ENCODE measurements at places on chromosomes 13 and 19. TPM values are rescaled to one million over a fixed set of nuclear protein-coding genes. Genes with fewer than 3 reads are reported as not detected.

DNA sequence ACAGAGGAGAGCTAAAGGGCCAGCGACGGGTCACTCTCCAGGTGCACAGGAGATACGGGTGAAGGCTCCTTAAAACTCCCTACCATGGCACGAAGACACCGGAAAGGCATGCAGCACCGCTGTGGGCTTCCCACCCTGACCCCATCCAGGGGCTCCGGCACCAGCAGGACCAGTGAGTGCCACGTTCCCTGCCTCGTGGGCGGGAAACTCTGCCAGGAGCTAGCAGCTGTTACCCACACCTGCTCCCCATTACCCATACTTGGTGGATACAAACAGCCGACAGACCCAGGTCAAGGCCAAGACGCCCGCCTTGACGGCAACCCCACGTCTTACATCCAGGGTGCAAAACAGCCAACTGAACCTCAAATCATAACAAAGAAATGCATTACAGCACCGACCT lies 56.7 kb downstream of the GNG7 start:
- no peak for DNase-seq

DNA sequence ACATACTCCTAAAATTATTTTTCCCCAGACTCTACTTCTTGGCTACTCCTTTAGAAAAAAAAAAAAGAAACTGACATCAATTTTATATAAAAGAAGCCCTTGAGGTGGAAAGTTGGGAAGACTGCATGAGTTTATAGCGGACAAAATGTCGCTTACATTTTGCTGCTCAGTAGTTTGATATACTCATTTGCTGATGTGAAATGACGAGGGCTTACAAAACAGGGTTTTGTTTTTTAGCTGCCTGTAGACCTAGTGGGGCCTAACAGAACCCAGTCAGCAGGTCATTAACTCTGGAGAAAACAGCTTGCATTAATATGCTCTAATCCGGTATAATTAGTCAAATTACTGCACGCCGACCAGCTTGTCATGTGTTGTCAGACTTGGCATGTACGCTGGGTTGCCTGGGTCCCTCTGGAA lies 37.6 kb upstream of the MAB21L1 start:
- DNase-seq = no peak

GRCh38 chr13:47413112-47413511 lies 516.3 kb upstream of the HTR2A start:
- no peak for DNase-seq

DNA sequence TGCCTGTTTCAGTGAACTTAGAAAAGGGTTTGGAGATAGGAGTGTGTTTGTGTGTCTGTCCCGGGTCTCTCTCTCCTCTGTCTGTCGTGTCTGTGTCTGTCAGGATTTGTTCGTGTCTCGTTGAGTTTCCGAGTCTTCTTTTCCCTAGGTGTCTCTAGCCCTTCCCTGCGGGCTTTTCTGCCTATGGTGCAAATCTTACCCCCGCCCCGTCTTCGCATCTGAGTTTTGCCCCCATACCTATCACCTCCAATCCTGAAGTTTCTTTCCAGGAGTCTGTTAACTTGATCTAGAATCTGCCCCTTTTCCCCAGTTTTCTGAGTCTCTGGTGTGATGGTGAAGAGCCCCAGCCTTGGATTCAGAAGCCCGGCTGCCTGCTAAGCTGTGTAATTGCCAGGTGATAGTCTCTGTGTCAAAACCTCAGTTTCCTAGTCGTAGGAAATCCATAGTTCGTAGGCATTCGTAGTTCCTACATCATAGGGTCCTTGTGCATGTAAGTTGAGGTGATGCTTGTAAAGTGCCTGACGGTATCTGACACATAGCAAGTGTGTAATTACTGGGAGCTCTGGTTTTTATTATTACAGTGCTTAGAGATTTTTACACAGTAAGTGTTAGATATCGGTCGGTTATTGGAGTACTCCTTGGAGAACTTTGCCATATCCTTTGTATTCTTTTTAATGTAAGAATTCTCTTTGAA lies 782 bp downstream of the EPN1 start:
- no peak for DNase-seq

DNA sequence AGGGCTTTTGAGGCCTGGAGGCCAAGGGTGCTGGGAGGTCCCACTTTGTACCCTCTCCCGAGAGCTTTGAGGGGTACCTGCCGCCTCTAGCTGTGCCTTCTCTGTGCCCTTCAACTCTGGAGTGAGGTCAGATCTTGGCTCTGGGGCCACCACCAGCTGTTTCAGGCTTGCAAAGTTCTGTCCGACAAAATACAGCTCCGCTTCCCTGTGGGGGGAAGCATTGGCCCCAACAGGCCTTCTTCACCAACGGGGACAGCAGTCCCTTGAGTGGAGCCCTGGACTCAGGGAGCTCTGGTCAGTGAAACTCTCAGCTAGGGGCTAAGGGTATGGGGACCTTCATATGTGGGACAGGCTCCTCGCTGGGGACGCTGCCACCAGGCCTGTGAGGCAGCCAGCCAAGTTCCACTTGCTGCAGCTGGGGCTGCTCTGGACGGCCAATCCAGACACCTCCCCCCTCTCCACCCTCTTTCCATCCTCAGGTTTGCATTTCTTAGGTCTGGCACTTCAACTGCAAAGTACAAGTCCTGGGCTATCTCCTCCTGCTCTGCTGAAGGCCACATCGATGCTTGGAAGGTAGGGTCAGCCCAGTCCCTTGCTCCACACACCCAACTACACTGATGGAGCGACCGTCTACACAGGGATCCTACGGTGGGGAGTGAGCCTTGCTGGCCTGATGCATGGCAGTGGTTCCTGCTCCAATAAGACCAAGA lies 46.8 kb downstream of the C13orf46 start:
- DNase-seq = no peak

DNA sequence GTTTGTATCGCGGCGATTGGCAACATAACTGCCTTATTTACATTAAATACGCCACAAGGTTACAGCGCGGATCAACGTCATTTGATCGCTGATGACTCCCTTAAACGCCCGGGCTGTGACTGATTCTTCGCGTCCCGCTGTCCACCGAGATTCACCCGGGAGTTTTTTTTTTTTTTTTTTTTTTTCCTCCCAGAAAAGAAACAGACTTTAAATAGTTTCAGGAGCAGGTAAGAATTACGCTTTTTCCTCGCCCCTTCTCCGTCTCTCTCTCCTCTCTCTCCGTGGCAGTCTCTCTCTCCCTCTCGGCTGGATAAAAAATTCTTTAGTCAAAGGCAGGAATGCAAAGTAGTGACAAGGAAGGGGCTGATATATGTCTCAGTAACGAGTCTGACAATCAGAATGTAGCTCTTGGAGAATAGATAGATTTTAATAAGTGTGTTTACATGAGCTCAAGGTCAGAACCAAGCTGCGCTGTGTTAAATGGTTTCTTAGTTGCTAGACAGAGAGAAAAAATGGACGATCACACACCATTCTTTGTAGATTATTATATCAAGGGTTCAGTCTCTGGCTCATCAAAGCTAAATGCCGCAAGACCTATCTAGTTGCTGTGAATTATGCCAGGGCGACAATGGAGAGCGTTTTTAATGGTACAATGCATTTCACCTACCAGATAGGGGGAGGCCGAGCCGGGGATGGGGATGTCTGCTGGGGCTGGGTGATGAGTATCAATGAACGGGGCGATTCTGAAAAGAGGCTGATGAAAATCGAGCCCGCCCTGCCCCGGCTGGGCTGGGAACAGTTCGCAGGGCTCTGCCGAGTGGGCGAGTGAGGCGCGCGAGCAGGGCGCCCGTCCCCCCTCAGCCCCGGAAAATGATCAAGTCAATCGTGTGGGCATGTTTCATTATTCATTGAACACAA lies 147.2 kb upstream of the ZNF536 start:
- DNase-seq = peak; percentile 26

DNA sequence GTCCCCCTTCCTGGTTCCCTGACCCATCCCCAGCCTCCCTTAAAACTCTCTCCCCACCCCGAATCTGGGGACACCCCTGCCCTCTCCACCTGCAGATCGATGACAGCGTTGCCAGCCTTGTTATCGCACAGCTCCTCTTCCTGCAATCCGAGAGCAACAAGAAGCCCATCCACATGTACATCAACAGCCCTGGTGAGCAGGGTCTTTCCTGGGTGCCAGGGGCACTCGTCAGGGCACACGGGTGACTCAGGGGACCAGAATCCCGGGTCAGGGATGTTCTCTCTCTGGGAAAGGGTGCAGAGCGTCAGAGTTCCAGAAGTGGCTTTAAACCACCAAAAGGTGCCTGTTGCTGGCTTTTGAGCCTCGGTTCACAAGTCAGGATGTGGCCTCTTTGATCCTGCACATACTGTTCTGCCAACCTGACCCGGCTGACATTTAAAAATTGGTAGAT lies 1.0 kb downstream of the CLPP start:
- no peak for DNase-seq

- no peak for DNase-seq
Measured at GRCh38 chr19:15014579-15014978, 34.7 kb upstream of the CASP14 start.

STK11 gene
- total RNA-seq = 47.8 TPM

- no peak for DNase-seq
Measured at GRCh38 chr13:37954191-37954590, 84.6 kb upstream of the TRPC4 start.

CRX gene
- not detected for total RNA-seq

GRCh38 chr13:112229445-112229844 lies 146.7 kb upstream of the SPACA7 start:
- no peak for DNase-seq

- no peak for DNase-seq
Measured at GRCh38 chr19:22620401-22620800, 13.7 kb upstream of the ZNF492 start.

FCAR gene
- total RNA-seq = not detected

- no peak for DNase-seq
Measured at GRCh38 chr13:33479105-33479504, 193.6 kb upstream of the STARD13 start.

PSG1 gene
- not detected for total RNA-seq

DNA sequence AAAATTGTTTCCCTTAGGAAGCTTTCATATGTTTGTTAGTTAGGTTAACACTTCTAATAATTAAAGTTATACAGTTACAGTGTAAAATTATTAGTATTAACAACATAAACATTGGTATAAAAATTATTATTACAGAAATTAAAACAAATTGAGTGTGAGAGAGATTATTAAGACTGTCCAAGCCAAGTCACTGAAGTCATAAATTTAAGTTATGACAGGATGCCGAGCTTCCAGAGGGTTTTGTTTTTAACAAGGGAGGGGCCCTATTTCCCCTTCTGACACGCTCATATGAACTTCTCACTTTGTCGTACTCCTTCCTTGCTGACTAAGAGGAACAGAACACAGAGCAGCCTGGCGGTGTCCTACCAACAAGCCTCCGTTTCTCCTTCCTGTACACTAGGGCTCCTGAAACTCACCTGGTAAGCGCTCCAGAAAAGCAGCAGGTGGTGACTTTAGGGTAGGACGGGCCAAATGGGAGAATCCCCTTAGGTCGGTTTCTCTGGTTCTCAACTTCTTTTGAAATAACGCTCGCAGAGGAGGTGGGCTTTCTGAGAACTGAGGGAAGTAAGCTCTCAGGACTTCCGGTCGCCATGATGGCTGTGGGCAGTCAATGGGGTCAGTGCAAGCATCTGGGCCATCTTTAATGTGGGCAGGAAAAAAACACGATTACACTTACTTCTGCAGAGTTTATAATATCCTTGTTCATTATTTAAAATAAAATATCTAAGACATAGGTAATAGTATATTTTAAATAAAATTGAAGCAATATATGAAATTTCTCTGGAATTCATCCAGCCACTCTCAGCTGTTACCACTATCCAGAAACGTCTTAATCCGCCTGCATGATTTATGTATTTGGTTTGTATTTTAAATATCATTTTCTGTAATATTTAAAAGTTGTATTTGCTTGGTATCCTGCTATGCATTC lies at the start of gene CARD8:
Gene CARD8, minus strand, starts transcription at position 537 of the 928 bp plus-strand sequence. CDS start 14,892 bp downstream, outside the sequence.
- DNase-seq = peak; percentile 85

CLDN10 gene
- total RNA-seq = not detected

GRCh38 chr19:33278403-33279269 lies 23.7 kb downstream of the CEBPA start:
- DNase-seq = no peak

FAM216B gene
- total RNA-seq = not detected

SIGLEC14 gene
- total RNA-seq = not detected

DNA sequence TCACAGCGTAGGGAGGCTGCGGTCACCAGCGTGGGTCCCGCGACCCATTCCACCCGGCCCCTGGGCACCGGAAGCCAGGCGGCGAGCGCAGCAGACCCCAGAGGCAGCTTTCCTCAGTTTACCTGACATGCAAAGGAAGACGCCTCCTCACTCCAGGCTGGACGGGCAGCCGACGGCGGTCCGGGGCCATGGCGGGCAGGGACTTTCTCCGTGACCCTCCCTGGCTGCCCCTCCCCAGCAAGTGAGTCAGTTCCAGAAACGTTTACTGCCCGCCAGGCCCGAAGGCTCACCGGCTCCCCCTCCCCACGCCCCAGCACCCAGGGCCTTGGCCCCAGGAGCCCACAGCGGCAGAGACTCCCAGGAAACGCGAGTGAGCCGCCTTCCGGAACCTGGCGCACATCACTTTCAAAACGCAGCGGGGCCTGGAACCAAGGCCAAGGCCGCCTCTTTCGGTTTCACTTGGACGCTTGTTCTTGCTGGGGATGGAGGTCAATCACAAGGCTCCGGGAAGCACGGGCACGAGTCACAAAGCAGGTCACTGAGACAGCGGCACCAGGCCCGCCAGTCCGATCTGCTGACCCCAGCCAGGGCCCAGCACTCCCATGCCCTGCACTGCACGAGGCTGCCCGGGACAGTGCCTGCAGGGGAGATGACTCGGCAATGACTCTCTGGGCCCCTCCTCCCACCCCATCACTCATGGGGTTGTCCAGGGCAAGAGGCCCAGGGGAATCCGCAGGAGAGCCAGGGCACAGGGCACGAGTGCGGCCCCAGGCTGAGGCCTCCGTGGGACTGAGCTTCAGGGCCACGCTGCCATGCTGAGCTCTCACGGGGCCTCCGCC lies 5.3 kb downstream of the SBNO2 start:
- DNase-seq = peak; percentile 85

ENOX1 gene
- 10.4 TPM for total RNA-seq

DNA sequence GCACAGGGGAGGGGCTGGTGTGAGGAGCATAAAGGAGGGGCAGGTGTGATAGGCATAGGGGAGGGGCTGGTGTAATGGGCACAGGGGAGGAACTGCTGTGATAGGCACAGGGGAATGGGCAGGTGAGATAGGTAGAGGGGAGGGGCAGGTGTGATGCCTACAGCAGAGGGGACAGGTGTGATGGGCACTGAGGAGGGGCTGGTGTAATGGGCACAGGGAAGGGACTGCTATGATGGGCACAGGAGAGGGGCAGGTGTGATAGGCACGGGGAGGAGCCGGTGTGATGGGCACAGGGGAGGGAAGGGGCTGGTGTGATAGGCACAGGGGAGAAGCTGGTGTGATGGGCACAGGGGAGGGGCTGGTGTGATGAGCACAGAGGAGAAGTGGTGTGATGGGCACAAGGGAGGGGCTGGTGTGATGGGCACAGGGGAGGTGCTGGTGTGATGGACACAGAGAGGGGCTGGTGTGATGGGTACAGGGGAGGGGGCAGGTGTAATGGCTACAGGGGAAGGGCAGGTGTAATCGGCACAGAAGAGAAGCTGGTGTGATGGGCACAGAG lies 39.5 kb upstream of the POP4 start:
- no peak for DNase-seq

DNA sequence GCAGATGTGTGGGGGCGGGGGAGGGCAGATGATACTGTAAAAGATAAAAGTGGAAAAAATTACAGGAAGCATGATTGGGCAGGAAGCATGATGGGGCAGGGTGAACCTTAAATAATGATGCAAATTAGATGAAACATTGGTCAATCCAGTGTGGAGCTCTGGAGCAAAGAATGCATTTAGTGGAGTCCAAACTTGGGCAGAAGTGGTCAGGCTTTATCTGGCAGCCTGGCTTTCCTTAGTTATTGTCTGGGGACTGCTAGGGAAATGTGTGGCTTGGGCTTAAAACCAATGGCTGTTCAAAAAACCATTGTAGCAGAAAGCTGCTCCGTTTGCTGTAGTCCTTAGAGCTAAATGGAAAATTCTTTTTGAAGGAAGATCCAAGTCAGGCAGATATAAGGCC lies 1077.3 kb upstream of the MIR17HG start:
- no peak for DNase-seq
